ENCODE measurements at places on chromosomes 3 and 15.

GRCh38 chr3:182261041-182261440 is 532.3 kb upstream of the ATP11B start:
- DNase-seq, result no peak

GRCh38 chr15:80752204-80752603 is 27.0 kb upstream of the CEMIP start:
- DNase-seq, result no peak

- no peak for DNase-seq
These were observed 125.1 kb downstream of the SNRK start for GRCh38 chr3:43411429-43411828.

- DNase-seq, result peak; percentile 90
These were observed 16.9 kb downstream of the SLC24A1 start for GRCh38 chr15:65638681-65639089.

DNA sequence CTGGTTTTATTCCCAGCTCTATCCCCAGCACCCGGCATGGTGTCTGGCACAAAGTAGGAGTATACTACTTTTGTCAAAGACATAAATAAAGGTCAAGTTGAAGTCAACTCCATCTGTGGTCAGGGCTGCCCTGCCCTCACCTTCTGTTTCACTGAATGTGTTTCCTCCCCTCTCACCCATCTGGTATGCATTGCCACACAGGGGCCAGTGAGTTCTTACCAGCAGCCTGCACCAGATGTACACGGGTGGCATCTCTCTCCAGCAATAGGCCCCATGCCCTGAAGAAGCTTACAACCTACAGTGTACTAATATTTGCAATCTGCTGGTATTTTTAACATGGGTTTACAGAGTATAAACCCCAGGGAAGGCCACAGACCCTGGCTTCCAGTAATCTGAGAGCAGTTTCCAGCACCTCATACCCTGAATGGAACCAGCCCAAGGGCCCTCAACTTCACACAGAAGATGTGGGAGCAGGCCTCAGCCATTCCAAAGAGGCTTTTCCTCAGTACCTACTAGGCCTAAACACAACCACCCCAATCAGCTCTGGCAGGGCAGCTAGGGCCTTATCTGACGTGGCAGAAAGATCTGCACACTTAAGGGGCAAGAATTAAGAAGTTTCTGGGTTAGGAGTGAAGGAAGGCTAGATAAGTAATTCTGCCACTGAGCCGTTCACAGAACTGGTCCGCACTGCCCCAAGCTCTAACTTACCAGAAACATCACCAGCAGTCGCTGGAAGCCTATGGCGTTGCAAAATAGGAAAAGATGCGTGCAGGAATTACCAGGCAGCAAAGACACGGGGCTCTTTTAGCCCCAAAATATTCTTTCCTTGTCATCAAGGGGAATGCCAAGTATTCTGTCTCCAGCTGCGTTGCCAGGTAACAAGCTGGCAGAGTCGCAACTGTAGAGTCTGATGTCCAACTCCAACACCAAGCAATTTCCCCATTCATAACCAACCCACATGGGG is 2.1 kb downstream of the IDH2 start:
- DNase-seq, result peak; percentile 51

DNA sequence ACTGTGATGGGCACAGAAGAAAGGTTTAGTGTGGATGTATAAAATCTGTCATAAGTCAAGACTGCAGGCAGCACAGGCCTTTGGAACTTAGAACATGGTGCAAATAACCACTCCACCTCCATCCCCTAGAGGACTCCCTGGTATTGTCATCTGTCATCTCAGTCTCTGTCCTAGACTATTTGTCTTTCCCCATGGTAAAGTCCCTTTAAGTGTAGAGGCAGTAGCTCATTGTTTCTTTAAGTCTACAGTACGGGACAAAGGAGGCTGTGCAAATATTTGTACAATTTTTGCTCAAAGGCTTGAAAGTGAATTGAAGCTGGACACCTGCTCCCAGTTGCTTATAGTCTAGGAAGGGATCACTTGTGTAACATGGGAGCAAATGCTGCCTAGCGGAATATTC is 3.2 kb upstream of the PXYLP1 start:
- DNase-seq, result no peak

DNA sequence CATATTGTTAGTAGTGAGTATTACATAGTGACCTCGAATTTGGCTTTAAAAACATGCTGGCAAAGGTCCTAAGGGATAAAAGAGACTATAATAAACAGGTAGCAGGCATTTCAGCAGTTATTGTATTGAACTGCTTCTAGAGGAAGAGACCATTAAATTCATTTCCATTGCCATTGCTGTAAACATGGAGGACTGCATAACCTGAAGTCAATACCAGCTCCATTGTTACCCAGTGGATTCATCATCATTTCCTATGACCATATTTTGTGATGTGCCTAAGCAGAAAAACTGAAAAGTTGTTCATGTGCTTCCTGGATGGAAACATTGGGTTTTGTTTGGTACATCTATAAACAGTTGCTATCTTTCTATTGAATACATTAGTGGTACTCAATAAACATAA is 482.5 kb upstream of the UBE2E2 start:
- DNase-seq, result no peak

- no peak for DNase-seq
These were observed 67.7 kb upstream of the OXTR start for GRCh38 chr3:8837162-8837561.

DNA sequence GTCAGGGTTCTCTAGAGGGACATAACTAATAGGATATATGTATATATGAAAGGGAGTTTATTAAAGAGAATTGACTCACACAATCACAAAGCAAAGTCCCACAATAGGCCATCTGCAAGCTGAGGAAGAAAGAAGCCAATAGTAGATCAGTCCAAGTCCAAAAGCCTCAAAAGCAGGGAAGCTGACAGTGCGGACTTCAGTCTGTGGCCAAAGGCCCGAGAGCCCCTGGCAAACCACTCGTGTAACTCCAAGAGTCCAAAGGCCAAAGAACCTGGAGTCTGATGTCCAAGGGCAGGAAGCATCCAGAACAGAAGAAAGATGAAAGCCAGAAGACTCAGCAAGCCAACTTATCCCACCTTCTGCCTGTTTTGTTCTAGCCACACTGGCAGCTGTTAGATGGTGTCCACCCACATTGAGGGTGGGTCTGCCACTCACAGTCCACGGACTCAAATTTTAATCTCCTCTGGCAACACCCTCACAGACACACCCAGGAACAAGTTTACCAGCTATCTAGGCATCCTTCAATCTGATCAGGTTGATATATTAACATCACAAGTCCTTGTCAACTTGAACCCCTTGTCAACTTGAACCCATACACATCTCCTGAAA is 54.2 kb upstream of the ACAD9 start:
- DNase-seq, result no peak

GRCh38 chr3:82224661-82225060 is 463.2 kb upstream of the GBE1 start:
- DNase-seq, result no peak

GRCh38 chr3:39282057-39282456 is 2.2 kb upstream of the CX3CR1 start:
- no peak for DNase-seq

DNA sequence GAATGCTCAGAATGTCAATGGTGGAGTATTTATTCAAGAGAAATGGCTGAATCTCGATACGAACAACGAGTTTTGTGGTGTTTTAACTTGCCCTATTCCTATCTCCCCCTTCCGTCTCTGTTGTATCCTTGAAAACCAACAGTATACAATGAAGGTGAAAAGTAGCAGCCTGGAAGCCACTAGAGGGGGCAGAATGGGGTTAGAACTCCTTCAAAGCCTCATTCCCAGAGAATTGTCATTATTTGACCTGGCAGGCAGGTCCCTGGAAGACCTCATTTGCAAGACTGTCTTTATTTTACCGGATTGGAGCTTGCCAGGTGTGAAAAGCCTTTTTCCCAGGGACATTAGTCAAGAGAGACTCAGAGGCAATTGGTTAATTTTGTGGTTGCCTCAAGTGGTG is 139.4 kb downstream of the LRRC28 start:
- no peak for DNase-seq

GRCh38 chr3:151467069-151467468 is 6.2 kb upstream of the IGSF10 start:
- DNase-seq, result no peak

- peak; percentile 54 for DNase-seq
These were observed 60.2 kb downstream of the SCN5A start for GRCh38 chr3:38588995-38589937.

GRCh38 chr15:68770216-68770615 is 50.5 kb downstream of the ANP32A start:
- no peak for DNase-seq

DNA sequence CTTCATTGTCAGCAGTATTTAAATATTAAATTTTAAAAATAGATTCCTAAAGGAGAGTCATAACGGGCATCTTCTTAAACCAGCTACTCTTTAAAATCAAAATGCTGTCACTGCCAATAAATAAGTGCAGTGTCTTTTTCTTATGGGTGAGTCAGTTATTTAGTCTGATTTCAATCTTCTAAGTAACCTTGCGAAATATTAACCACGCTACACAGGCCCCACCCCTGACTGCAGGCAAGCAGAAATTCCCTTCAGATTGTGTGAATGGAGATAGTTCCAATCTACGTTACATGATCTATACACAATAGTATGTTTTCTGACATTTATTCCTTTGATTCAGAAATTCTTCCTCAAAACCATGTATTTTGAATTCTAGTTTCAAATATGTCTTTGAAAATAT is 141.5 kb downstream of the GADL1 start:
- no peak for DNase-seq

GRCh38 chr3:32117320-32117719 is 10.9 kb downstream of the GPD1L start:
- no peak for DNase-seq

DNA sequence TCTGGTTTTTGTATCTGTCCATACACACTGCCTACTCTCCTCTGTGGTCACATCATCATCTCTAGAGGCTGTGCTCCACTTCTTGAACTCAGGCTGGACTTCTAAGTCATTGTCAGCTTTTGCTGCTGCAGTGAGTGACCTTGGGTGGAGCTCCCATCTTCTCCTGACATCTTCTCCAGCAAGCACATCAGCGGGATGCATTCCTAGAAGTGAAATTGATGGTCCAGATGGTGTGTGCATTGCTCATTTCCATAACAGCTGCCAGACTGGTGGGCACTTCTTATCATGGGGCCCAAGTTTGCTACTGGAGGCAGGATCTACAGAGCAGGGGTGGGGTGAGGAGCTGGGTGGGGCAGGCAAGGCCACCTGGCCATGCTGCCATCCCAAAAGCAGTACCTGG is 109.9 kb downstream of the DNAJB8 start:
- DNase-seq, result peak; percentile 31

DNA sequence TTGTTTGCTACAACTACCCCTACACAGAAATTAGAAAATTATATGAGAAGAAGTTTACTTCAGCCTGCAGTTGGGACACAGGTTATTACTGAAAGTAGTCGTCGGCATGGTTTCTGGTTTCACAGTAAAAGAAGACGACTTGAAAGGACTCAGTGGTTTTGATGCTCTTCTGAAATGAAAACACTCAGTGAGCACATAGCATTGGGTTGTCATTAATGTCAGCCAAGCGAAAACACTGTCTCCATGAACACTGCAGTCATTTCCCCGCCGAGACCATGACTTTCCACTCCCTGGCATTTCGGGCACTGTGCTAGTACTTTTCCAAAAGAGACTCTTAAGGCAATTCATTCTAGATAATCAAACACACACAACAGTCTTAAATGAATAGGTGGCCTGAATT is 69.2 kb upstream of the ICE2 start:
- DNase-seq, result no peak

DNA sequence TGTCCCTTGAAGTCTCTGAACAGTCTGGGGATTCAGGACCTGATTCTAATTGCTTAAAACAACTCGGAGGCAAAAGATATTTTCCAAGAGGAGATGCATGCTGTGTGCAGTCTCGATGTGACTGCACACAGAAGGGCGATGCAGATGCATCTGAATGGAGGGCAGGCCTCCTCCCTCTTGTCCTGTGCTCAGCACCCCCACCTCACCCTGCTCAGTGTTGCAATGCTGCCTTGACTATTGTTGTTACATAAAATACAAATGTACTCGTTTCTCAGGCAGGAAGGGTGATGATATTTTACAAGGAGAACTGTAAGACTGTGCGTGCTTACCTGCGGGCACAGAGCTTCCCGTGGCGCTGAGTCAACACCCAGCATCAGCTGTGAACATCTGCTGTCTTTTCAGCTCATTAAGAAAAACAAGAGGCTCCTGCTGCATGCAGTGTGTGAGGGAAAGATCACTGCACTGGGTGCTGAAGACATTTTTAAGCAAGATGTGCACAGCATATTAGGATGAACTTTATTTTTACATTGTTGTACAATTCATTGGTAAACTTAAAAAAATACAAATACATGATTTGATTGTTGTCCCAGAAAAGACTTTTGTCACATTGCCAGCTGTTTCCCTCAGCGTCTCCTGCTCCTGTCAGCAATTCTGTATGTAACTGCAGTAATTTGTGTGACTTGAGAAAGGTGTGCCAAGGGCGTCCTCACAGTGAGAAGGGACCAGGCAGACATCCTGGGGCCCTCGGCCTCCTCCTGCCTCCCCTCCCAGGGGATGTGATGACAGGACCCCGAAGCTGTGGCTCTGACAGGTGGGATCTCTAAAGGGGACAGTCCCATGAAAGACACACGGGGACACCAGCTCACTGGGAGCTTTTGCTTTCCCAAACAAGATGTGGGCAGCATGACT is 56.3 kb upstream of the RPL32 start:
- DNase-seq, result peak; percentile 69

GRCh38 chr3:103085465-103085864 is 650.6 kb downstream of the ZPLD1 start:
- DNase-seq, result no peak

- no peak for DNase-seq
These were observed 432.9 kb upstream of the CFAP20DC start for GRCh38 chr3:59482684-59483083.

- peak; percentile 57 for DNase-seq
These were observed 210.5 kb downstream of the DTWD1 start for GRCh38 chr15:49831206-49831965.

GRCh38 chr3:177652556-177653291 is 455.4 kb upstream of the TBL1XR1 start:
- DNase-seq, result no peak

- DNase-seq, result peak; percentile 65
These were observed 109.2 kb downstream of the ASB7 start for GRCh38 chr15:100711516-100712021.

DNA sequence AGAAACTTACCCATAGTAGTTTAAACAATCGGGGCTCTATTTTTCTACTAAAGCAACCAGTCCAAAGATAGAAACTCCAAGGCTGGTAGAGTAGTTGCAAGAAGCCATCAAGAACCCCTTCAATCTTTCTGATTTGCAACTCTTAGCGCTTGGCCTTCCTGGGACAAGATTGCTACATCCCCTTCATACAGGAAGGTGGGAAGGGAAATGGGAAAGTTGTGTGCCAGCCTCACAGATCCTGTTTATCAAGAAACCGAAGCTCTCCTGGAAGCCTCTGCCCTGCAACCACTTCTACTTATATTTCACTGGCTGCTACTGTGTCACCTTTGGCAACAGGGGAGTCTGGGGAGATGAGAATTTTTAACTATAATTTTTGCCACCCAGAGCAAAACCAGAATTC is 46.2 kb downstream of the OSBPL10 start:
- DNase-seq, result no peak

- DNase-seq, result no peak
These were observed 48.0 kb upstream of the SCAANT1 start for GRCh38 chr3:63960048-63960711.
